ENCODE measurements at places on chromosomes 6 and 20.

- no peak for DNase-seq
Measured at GRCh38 chr6:76708641-76709331, 636.3 kb upstream of the IMPG1 start.

DNA sequence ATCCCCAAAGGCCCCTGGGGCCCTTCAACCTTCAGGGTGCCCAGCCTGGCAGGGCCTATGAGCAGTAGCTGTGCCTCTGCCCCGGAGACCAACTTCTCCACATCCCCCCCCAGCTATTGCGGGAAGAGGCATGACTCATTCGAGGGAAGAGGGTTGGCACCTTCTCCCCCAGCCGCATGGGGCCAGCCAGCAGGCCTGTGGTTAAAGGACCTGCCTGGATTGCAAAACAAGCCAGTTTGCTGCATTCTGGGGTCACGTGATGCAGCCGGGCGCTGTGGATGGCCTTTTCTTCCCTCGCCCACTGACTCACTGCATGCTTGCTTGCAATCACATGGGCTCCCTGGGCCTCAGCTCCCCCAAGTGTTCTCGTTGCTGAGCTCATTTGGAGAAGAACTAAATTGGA is 182.5 kb downstream of the MAFB start:
- no peak for DNase-seq

GRCh38 chr6:169420912-169421543 is 167.4 kb upstream of the THBS2 start:
- DNase-seq = no peak

GRCh38 chr6:31771992-31772358 is 5.2 kb downstream of the VWA7 start:
- no peak for DNase-seq

GRCh38 chr6:34836451-34836850 is 44.6 kb downstream of the BLTP3A start:
- DNase-seq = no peak

DNA sequence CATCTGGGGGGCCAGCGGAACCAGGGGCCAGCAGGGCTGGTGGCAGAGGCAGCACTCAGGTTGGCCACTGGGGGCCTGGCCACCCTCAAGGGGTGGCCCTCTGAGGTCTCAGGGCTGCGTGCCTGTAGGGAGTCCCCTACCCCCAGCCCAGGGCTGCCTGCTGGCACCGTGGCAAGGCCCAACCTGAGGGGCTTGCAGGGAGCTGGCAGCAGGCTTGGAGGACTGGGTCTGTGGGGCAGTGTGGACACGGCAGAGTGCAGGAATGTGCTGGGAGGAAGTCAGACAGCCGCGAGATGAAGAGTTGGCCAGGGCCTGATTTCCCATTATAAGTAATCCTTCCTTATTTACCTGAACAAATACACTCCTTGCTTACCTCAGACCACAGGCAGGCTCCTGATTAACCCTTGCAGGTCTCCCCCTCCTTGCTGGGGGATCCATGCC is at the start of gene SPDEF:
TSS of gene SPDEF (minus strand) at position 299 of the 441 bp plus-strand sequence. CDS start 11,874 bp downstream, outside the sequence.
- DNase-seq = no peak

DNA sequence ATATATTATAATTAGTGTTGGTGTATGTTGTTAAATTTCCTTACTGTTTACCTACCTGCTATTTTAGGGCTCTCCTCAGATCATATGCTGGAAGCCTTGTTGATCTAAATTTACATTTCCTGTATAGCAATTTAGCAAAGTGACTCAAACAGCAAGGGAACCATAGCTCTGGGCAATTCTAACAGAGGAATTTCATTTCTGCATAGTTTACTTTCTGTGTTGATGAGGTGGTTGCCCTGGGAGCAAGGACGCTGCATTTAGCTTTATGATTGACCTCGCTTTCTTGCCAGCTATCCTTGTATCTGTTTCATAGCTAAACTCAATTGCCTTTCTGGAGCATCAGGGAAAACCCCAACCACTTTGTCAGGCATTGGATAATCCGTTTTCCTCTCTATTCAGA is 810.8 kb downstream of the GRIK2 start:
- DNase-seq = no peak

GRCh38 chr6:136076496-136076895 is 173.6 kb downstream of the MTFR2 start:
- DNase-seq = no peak

- DNase-seq = no peak
Measured at GRCh38 chr6:99189823-99190721, 159.4 kb downstream of the FAXC start.

GRCh38 chr6:147578159-147578558 is 69.7 kb downstream of the SAMD5 start:
- DNase-seq = no peak

DNA sequence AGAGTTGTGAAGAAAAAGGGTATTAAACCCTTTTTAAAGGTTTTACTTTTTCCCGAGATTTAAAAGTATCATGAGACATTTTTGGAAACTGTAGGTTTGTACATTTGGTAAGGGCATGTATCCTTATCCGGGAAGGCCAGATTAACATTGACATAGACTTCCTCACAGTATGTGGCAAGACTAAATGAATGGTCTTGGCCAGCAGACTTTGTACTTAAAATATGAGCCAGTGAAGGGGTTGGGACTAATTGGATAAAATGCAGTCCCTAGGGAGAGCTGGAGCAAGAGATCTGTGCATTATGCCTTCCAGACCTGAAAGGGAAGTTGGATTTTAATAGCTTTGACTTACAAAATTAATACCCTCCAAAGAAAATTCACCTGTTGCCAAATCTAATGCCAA is 60.4 kb upstream of the CCN2 start:
- DNase-seq = no peak

- peak; percentile 68 for DNase-seq
Measured at GRCh38 chr20:40997116-40997515, 31.5 kb upstream of the TOP1 start.

DNA sequence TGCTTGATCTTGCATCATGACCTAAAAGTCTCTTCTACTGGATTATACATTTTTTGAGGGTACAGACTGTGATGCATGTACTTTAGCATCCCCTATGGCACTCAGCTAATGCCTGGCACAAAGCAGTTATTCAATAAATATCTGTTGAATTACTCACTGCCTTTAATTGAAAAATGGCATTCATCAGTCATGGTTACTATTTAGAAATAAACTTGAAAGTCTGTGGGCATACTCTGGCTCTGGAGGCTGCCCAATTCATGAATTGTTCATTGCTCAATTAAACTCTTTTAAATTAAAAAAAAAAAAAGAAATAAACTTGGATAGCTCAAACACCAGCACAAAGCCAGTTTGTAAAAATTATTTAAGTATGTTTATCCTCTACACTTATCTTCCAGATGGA is 40.0 kb downstream of the HEBP2 start:
- no peak for DNase-seq
